Thoracic aorta (tissue), 2 donors: ENCODE measurements at places on chromosomes 4 and X. TPM values are rescaled to one million over a fixed set of nuclear protein-coding genes. Genes with fewer than 3 reads are reported as not detected.

DNA sequence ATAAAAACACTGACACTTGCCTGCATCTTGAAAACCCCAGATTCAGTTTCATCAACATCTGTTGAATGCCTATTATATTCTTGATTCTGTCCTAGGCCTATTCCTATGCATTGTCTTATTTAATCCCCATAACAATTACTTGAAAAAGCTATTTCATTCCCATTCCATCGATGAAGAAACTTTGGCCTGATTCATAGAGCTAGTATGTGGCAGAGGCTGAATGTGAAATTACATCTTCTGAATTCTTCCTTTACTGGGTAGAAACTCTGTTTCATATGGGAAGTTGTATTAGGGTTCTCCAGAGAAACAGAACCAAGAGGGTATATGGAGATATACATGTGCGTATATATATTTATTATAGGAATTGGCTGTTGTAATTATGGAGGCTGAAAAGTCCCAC, 35.0 kb upstream of the SLC4A4 start:
- H3K27ac ChIP-seq: no peak overlapping the region
- H3K36me3 ChIP-seq: no peaks in the 10 kb centered on the region
- no peaks in the 10 kb centered on the region for H3K4me1 ChIP-seq
- no peak for DNase-seq

- no peak for DNase-seq
- no peak overlapping the region for H3K27ac ChIP-seq
- H3K4me1 ChIP-seq: peaks cover 9% of the 10 kb centered on the region
- no peak overlapping the region for H3K4me3 ChIP-seq
Measured at GRCh38 chr4:183823434-183823833, 81.7 kb upstream of the STOX2 start.

DNA sequence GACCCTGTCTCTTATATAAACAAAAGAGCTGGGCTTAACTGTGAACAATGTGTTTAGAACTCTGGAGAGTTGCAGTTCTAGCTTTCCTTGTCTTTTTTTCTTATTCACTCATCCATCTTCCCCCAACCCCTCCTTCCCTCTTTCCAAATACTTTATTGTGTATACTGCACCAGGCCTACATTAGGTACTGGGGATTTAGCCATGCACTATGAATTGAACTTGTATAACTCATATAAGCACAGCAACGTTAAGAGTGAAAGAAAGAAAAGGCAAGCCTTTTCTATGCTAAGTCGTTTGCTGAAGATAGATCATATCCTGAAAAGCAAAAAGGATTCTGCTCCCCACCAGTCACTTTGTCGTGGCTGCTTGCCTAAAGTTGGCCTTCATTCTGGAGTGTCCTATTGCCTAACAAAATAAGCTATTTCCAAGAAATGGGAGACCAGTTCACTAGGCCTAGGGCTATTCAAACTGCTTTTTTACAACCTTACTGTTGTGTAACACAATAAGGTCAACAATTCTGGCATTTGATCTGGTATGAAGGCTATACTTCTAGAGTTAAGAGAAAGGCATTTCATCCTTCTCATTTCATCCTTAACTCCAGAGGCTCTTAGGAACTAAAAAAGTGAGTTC, 32.2 kb downstream of the CCNI start:
- DNase-seq: no peak
- H3K27me3 ChIP-seq: no peaks in the 10 kb centered on the region
- no peak overlapping the region for H3K4me3 ChIP-seq
- peak overlapping the region; percentile 25 for H3K27ac ChIP-seq
- peaks cover 9% of the 10 kb centered on the region for H3K36me3 ChIP-seq
- peaks cover 31% of the 10 kb centered on the region for H3K4me1 ChIP-seq

DNA sequence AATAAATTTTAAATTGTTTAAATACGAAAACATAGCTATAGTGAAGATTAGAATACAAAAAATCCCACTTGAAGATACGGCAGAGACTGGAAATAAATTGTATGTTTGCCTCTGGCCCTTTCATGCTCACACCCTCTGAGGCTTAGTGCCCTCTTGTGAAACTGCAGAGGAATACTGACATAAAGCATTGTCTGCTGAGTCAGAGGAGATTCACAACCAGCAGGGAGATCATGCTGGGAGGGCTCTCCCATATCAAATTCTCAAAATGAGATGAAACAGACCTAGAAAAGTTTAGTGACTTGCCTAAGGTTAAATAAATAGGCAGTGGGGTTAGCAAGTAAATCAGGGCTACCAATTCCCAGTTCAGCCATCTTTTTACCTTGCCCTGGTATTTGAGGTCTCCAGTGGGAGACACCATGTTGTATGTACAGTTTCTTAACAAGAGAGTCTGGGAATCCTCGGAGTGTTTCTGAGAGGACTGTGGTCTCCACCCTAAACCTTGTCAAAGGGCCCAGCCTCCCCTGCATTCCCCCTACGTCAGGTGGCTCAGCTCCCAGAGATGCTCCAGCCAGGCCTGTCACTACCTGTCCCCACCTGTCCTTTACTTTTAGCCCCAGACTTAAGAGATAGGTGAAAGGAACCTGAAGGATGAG, 581.4 kb upstream of the DIPK2B start:
- H3K4me3 ChIP-seq: no peak overlapping the region
- DNase-seq: no peak
- H3K27me3 ChIP-seq: no peaks in the 10 kb centered on the region
- H3K36me3 ChIP-seq: no peaks in the 10 kb centered on the region
- H3K27ac ChIP-seq: no peak overlapping the region

Gene ARHGEF38
- not detected for total RNA-seq

Gene CLIC2
- 8.3 TPM for total RNA-seq

GRCh38 chr4:179597301-179597700, 2155.1 kb upstream of the AGA start:
- no peak overlapping the region for H3K27ac ChIP-seq
- H3K4me3 ChIP-seq: no peak overlapping the region
- H3K4me1 ChIP-seq: no peaks in the 10 kb centered on the region
- H3K27me3 ChIP-seq: no peaks in the 10 kb centered on the region
- DNase-seq: no peak
- H3K36me3 ChIP-seq: no peaks in the 10 kb centered on the region

DNA sequence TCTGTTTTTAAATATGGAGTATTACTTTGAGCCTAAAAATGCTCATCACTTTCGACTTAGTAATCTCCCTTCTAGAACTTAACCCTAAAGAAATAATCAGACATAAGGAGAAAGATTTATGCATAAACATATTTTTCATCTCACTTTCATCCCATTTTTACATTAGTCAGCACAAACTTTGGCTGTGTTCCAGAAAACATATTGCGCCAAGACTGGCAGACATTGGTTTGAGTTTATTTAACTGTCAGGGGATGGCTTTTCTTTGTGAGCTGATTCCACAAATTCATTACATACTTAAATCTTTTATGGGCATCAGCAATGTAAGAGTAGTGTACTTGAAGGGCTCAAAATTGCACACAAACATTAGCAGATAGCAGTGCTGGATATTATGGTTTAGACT, 23.7 kb downstream of the MAOA start:
- DNase-seq: no peak
- H3K36me3 ChIP-seq: no peaks in the 10 kb centered on the region
- no peaks in the 10 kb centered on the region for H3K27me3 ChIP-seq
- H3K4me1 ChIP-seq: no peaks in the 10 kb centered on the region
- H3K4me3 ChIP-seq: no peak overlapping the region

Gene CDX4
- total RNA-seq: not detected
